HuH-7 (cell line): ENCODE measurements at places on chromosomes 11 and 22.

GRCh38 chr22:19875061-19875530 is 20.4 kb upstream of the GNB1L start:
- DNase-seq, result no peak

DNA sequence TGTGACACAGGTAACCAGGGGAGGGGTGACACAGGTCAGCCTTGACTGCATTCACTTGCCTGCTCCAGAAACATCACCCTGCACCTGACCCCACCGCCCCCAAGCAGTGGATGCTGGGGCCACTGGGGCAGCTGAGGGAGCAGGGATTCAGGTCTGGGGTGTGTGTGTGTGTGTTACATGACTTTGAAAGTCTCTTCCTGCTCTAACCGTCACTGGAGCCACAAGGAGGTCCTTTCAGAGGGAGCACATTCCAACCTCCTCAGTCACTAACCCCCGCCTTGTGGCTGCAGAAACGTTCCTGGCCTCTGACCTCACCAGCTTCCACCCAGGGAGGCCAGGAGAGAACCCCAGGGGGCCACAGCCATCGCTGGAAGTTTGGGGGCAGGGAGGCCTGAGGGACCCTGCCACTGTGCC is 2.9 kb upstream of the FOSL1 start:
- no peak for DNase-seq

DNA sequence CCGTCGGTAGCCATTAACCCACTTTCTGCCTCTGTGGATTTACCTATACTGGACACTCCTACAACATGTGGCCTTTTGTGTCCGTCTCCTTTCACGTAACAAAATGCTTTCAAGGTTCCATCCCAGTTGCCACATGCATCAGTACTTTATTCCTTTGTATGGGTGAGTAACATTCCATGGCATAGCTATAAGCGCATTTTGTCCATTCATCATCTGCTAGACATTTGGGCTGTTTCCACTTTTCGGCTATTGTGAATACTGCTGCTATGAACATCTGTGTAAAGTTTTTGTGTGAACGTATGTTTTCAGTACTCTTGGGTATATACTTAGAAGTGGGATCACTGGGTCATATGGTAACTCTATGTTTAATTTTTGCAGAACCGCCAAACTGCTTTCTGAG is 257.2 kb downstream of the ST3GAL4 start:
- DNase-seq, result no peak

- DNase-seq, result peak; percentile 94
Observed at GRCh38 chr11:304915-305843, 2.4 kb upstream of the IFITM2 start.

GRCh38 chr22:30564761-30565119 is 9.7 kb downstream of the GAL3ST1 start:
- no peak for DNase-seq

DNA sequence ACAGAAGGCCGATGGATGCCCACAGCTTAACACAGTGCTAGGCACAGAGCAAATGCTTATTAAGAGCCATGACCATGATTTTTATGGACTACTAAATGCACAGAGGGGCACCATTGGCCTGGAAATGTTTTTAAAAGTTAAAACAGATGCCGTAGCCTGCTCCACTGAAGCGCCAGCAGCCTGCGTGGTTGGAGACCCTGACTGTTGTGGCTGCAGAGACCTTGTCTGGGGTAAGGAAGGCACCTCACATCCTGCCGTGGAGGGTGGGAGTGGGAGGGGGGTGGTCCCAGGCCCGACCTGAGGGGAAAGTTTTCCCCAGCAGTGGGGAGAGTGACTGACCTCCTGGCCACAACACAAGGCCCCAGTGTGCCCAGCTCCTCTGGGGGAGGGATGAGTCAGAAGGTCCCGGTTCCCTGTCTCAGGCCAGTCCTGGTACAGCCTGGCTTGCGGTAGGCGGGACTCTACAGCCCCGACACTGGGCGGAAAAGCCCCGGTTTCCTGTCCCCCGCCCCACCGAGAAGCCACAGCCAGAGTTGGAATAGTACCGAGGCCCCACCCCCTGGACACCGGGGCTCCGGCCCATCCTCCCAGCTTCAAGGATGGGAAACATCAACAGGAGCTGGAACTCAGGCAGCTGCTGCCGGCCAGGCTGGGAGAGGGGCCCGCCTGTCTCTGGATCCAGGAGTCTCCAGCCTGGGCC is 7.0 kb downstream of the CHST1 start:
- no peak for DNase-seq

GRCh38 chr11:134024420-134025081 is 44.3 kb upstream of the JAM3 start:
- DNase-seq, result no peak

DNA sequence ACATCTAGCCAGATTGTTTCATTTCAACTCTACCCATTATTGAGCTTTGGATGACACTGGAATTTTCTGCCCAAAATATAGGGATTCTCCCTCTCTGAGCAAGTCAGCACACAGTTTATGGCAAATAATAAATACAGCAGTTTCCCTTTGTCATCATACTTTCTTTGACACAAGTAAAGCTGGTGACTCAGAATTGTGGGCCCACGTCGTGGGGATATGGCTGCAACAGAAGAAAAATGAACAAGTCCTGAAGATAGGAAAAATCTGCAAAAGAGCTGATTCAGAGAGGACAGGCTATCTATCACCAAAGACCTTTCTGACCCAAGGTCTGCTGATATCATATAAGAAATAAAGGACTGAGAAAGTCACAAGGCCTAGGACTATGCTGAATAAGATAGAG is 236.3 kb upstream of the ZC3H12C start:
- DNase-seq, result no peak
